ENCODE measurements at places on chromosomes 16 and 17.

DNA sequence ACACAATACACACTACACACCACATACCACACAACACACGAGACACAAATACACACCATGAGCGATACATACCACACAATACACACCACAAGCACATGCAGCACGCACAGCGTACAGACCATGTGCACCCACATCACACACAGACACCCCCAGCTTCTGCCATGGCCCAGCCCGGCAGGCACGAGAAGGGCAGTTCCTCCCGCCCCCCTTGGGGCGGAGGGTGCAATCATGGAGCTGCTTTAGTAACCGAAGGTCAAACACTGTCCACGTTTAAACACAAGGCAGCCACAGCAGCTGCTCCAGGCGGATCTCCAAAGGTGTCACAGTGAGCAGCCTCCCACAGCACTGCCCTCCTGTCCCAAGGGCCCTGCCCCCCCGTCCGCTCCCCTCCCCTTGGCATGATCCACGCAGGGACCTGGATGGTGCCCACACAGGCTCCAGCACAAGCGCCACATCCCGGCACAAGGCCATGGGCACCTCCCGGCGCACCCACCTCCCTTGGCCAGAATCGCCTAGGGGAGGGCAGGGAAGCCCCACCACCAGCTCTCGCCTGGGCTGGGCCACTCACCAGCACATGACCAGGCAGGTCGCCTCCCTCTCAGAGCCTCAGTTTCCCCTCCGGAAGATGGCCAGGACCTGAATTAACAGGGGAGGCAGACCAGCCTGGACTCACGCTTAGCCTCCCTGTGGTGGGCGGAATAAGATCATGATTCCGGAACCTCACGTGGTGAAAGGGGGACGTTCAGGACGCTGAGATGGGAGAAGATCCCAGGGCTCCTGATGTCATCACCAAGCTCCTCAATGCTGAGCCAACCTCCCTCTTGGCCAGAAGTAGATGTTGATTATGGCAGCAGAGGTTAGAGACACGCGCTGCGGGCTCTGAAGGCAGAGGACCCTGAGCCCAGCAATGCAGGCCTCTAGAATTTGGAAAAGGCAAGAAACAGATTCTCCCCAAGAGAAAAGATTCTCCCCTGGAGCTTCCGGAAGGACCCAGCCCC, 32.6 kb upstream of the ZNF469 start:
- DNase-seq = no peak

- peak; percentile 26 for DNase-seq
Observed at GRCh38 chr16:15055141-15056053, 477 bp downstream of the NTAN1 start.

GRCh38 chr16:67077871-67078270, 31.9 kb upstream of the PHAF1 start:
- DNase-seq = no peak

DNA sequence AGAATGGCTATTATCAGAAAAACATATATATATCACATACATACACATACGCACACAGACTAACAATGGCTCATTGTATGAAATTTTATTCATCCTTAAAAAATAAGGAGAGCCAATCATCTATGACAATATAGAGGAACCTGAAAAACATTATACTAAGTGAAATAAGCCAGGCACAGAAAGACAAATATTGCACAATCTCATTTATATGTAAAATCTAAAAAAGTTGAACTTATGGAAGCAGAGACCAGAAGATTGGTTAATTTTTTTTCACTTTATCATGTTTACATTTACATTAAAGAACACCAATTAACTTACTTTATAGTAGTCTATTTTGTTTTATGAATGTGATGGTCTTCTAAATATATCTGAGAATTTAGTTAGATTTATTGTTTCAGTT, 198.7 kb downstream of the KIF2B start:
- no peak for DNase-seq

DNA sequence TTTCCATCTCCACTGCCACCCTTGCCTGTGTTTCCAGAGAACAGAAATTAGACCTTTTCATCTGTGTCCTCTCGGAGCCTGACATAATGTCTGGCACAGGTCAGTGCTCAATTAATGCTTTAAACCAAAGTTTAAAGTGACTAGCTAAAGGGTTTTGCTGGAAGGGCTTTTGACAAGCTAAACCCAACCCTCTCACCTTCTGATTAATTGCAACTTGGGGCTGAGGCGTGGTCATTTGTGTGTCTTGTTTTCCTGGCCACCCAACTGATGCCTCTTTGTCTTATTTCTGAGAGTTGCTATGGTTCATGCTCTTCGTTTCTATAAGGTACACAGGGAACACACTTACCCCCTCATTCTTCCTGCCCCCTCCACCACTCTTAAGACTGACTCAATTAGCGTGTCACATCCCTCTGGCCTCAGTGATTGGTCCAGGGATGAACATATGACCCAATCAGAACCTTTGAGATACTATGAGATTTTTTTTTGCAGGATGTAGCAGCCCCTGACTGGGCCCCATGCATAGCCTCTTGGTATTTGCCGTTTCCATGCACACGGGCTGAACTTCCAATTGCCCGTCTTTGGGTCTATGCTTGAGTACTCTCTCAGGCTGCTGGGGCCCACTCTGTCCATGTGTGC, 15.8 kb upstream of the BRD7 start:
- no peak for DNase-seq

- peak; percentile 25 for DNase-seq
Observed at GRCh38 chr16:19745286-19746010, 27.4 kb downstream of the IQCK start.

DNA sequence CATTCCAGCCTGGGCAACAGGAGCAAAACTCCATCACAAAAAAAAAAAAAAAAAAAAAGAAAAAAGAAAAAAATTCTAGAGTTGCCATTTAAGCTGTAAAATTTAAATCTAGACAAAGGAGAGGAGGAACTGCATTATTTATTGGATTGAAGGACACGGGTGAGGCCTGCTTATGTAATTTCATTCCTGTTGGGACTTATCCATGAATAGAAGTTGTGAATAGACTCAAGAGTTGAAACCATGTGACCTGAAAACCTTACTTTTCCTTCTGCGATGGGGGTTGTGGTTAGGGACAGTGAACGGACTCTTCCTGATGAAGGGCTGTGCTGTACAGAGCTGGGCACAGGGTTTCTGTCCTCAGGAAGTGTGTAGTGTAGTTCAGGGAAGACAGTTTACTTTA, 22.5 kb downstream of the BANP start:
- DNase-seq = no peak

DNA sequence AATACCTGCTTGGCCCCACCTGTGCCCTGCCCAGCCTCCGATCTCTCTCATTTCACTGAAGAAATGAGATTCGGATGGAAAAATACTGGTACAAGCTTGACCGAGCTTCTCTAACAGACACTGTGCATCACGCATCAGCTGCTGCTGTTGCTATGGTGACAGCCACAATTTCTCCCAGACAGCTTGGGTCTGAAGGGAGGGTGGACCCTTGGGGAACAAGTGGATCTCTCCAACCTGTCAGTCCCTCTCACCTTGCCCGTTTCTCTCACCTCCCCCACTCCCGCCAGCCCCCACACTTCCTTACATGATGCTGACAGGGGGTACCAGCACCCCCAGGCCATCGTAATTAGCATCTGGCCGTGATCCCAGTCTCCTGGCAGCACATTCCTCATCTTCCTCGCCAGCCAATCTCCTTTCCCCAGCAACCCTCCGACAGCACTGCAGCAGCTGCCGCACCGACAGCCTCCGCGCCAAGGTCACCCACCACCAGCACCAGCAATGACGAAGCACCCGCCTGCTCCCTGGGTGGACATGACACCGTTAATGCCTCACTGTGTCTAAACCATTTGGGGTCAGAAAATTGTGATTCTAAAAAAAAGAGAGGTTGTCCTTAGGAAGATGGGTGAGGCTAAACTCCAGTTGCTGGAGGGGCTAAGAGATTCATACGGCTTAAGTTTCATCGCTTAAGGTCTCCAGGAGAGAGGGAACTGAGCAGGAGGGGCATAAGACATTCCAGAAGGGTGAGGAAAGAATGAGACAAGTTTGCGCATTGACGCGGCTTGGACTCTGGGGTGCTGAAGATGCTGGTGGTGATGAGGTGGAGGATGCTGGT, 58.6 kb upstream of the TNRC6A start:
- peak; percentile 87 for DNase-seq

DNA sequence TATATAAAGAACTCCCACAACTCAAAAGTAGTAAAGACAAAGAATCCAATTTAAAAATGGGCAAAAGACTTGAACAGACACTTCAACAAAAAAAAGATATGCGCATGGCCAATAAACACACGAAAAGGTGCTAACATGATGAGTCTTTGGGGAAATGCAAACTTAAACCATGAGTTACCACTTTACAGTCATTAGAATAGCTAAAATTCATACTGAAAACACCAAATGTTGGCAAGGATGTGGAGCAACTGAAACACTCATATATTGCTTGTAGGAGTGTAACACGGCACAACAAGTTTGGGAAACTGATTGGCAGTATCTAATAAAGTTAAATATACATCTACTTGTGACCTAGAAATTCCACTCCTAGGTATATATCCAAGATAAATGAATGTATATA, 3.0 kb upstream of the PIK3R5 start:
- DNase-seq = no peak

- no peak for DNase-seq
Observed at GRCh38 chr17:67503184-67503583, 126.1 kb downstream of the PITPNC1 start.

DNA sequence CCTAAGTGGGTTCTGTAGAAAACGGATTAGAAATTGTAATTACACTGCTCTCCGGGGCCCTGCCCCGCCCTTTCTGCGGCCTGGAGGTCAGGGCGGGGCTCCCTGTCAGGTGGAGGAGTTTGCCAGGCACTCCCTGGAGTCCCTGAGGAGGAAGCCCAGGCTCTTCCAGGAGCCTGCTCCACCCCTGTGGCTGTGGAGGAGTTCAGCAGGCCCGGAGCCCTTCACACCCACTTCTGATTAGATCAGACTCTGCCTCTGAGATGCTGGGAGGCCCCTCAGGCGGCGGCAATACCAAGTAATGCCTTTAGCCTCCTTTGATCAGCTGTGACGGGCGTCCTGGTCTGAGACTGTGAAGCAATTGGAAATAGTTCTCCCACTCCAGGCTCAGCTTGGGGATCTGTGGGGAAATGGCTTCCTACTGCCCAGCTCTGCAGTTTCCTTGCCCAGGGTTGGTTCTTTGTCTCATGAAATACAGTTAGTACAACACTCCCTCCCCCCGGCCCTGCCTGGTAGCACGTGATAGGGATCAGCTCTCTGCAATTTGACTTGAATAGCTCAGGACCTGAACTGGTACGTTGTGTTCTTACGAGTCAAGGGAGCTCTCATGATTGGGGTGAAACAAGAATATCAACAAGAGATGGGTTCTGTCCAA, 22.3 kb downstream of the BAIAP2 start:
- DNase-seq = peak; percentile 70

GRCh38 chr16:29757950-29758466, 12.2 kb upstream of the C16orf54 start:
- DNase-seq = peak; percentile 47

DNA sequence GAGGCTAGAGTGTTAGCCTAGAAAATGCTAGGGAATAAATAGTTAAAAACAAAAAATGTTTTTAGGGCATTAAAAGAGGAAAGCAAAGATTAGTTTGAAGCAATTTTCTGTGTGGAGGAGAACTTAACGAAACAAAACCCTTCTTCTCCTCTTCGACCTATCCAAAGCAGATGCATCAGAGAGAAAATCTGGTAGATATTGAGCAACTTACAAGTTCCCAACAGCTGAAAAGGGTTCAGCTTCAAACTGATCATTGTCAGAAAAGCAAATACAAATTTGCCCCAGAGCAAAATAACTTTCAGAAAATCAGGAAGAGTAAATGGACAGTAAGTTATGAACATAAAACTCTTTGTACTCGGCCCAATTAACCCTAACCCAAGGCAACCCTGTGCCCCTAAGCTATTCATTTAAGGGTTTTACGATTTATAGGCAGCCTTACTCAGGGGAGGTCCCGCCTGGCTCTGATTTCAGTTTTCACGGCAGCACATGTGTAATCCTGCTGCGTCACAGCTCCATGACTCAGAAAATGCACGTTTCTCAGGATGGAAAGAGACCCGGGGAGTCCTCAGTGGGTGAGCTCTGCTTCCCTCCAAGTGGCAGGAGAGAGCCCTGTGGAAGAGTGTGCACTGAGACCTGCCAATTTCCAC, 405.7 kb upstream of the SALL1 start:
- peak; percentile 88 for DNase-seq

Measured in fibroblast of gingiva (primary cell).